ENCODE measurements at places on chromosomes 16 and 17. TPM values are rescaled to one million over a fixed set of nuclear protein-coding genes. Genes with fewer than 3 reads are reported as not detected.

ADAMTS18 gene
- 17.3 TPM for total RNA-seq

SSTR5 gene
- total RNA-seq = 0.82 TPM

FBXL16 gene
- total RNA-seq = 0.93 TPM

KRTAP3-1 gene
- total RNA-seq = not detected

SGCA gene
- total RNA-seq = 58.7 TPM

DNAAF1 gene
- total RNA-seq = 2.2 TPM

HOXB4 gene
- 14.2 TPM for total RNA-seq

NPIPA3 gene
- total RNA-seq = 1.1 TPM

NF1 gene
- 89.8 TPM for total RNA-seq

GUCY2D gene
- 0.23 TPM for total RNA-seq

PIK3R6 gene
- total RNA-seq = 1.6 TPM

CAPNS2 gene
- total RNA-seq = 0.58 TPM

RNF222 gene
- not detected for total RNA-seq

SDR42E2 gene
- 0.18 TPM for total RNA-seq

SLC52A1 gene
- total RNA-seq = 0.58 TPM

SLC16A11 gene
- 0.41 TPM for total RNA-seq

CDRT15 gene
- not detected for total RNA-seq

PERCC1 gene
- not detected for total RNA-seq

ASPA gene
- total RNA-seq = 19.1 TPM
